Dorsolateral prefrontal cortex (tissue), 122 donors: ENCODE measurements at places on chromosomes 1 and 21.

GRCh38 chr1:29210278-29211085 lies 20.3 kb downstream of the MECR start:
- no peak for DNase-seq

- no peak for DNase-seq
These were observed 180.3 kb upstream of the ZC3H12A start for GRCh38 chr1:37294096-37294495.

GRCh38 chr1:200738949-200739651 lies 407 bp downstream of the CAMSAP2 start:
- peak; percentile 80 for DNase-seq

- DNase-seq = no peak
These were observed 284.4 kb upstream of the C1orf105 start for GRCh38 chr1:172135978-172136610.

GRCh38 chr1:174654560-174654959 lies 206.8 kb downstream of the GPR52 start:
- DNase-seq = no peak

DNA sequence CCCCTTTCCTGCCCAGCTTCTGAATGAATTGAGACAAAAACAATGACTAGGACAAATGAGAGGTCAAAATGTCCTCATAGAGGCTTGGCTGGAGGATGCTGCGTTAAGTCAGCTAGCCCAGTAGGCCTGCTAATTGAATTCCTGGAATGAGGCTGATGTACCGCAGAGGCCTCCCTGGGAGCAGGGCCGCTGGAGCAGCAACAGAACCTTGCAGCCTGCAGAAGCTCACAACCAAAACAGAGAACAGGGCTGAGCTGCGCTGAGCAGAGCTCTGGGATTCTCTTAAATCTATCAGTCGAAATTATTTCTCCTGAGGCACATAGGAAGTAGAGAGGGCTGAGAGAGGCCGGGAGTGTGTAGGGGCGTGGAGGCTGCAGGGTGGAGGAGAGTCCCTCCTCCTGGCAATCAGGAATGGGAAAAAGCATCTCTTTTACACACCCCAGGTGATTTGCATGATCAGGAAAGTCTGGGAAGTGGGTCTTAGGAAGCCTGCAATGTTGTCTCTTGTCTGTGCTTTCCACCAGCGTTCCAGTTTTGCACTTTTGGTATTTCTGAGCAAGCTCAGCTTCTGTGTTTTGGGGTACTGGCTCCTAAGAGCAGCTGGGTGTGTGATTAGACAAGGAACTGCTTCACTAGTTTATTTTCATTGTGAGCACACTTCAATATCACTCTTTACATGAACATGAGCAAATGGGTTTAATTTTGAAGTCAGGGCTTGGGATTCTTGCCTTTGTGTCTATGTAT lies 66.5 kb downstream of the RYR2 start:
- DNase-seq = peak; percentile 47

DNA sequence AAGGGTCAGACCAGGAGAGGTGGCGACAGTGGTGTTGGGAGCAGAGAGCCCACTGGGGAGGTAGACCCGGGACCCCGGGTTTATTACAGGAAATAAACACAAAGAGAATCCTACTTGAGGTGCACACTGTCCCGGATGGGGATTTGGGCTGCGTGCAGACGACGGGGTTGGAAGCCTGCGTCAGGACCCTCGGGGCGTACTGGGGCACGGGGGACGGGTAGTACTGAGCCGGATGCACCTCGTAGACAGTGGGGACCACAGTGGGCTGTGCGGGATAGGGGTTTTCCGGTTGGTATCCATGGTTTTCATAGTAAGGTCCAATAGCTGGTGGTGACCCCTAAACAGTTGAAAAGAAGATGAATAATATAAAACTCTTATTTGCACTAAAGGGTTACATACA lies 13.7 kb downstream of the TMPRSS2 start:
- no peak for DNase-seq

DNA sequence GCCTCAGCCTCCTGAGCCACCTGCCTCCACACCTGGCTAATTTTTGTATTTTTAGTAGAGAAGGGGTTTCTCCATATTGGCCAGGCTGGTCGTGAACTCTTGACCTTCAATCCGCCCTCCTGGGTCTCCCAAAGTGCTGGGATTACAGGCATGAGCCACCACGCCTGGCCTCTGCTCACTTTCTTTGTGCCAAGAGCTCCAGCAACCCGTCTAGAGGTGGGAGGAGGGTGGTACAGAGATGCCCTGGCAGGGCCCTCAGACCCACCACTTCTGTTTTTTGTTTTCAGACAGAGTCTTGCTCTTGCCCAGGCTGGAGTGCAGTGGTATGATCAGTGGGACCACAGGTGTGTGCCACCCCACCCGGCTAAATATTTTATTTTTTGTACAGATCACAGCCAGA lies 6.9 kb upstream of the SYNC start:
- DNase-seq = no peak

GRCh38 chr1:27522432-27523336 lies 32.7 kb upstream of the WASF2 start:
- DNase-seq = peak; percentile 75

GRCh38 chr1:14919289-14919688 lies 234.3 kb upstream of the TMEM51 start:
- no peak for DNase-seq

GRCh38 chr1:230140221-230141020 lies 73.4 kb downstream of the GALNT2 start:
- DNase-seq = no peak

GRCh38 chr1:200090252-200091159 lies 63.0 kb downstream of the NR5A2 start:
- DNase-seq = no peak

DNA sequence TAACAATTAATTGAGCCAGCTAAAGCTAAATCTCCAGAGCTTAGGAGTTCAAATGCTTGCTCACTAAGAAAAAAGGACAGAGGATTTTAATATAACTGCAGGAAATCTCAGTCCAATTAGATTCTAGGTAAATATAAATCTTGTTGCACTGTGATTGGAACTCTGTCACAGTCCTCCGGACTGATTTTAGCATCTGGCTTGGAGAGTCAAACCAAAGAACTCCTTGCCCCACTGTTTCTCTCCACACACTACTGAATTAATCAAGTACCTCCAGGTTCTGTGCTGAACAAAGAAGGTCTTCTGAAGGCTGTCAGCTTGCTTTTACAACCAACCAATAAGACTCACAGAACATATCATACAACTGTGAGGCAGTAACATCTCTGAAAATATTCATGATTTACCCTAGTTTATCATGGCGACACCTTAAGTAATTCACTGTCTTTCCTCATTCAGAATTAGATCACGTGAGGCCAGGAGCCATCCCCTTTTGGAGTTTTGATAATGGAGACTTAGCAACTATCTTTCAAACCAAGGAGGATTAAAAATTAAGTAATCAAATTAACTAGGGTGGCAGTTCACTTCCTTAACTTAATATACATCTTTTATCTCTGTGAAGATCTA lies 176.0 kb downstream of the RERE start:
- DNase-seq = no peak

DNA sequence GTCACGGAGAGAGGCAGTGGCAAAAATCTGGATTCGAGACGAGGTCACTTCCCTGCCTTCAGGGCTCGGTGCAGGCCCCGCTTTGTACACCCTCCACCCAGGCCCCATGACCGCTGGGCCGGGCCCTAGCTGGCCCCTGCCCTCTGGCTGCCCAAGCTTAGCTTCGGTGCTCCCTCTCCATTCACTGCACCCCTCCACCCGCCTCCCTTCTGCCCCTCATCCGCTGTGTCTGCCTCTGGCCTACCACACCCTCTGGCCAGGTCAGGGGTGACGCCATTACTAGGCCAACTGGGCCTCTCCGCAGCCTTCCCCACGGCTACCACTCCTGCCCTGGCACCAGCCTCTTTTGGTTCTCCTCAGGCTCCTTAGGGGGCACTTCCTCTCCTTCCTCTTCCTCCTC lies 528 bp upstream of the CD164L2 start:
- DNase-seq = no peak

GRCh38 chr1:108114033-108114599 lies 86.0 kb downstream of the SLC25A24 start:
- DNase-seq = no peak

- DNase-seq = no peak
These were observed 476.0 kb upstream of the CAMK1G start for GRCh38 chr1:209107535-209107934.

DNA sequence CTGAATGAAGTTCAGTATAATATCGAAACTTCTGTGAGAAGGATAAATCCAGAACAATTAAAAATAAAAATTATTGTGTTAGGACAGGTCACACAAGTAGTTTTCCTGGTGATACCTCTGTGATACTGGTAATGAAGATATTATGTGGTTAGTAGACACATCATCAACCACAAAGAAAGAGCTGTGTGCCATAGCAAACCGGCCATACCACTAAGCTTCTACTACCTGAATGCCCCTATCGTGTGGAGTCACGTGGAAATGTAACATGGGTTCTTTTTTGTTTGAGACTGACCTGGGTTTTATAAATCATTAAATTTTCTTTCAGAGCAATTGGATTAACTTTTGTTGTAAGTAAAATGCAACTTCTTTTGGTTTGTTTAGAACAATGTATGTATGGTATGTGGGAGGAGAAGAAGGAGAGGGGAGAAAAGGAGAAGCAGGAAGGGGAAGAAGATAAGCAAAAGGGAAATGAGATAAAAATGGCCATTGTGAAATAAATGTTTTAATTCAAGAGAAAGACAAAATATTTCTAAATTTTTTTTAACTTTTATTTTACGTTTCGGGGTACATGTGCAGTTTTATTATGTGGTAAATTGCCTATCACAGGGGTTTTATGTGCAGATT lies 58.2 kb upstream of the LRRC8B start:
- no peak for DNase-seq

DNA sequence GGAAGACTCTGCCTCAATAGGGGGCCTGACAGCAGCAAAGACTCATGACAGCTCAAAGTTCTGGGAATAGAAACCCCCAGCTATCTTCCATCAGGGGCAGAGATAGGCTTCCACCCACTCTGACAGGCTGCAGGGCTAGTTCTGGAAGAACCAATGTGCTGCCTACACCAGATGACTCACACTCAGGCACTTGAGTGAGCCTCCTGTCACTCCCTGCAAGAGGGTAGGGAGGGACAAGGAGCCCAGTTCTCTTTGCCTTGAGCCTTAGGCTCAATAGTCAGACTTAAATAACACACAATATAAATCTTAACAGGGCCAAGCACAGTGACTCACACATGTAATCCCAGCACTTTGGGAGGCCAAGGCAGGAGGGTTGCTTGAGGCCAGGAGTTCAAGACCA lies 386.4 kb downstream of the HHAT start:
- peak; percentile 59 for DNase-seq

DNA sequence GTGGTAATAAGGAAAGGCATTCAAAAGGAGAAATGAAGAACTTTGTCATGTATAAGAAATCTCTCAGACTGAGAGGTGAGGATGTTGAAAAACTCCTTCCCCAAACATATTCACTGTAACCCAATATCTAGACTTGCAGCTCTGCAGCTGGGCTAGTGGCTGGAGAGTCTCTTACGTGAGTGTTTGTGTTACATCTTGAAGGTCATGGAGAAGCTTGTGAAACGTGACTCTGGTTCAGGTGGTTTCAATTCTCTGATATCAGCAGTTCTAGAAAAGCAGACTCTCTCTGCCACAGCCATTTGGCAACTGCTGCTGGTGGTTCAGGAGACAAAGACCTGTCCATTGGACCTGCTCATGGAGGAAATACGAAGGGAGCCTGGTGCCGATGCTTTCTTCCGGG lies 55.0 kb upstream of the EPHA8 start:
- no peak for DNase-seq

GRCh38 chr1:164310166-164310565 lies 248.8 kb upstream of the PBX1 start:
- DNase-seq = no peak

- DNase-seq = no peak
These were observed 154.5 kb upstream of the PKN2 start for GRCh38 chr1:88529581-88529980.

GRCh38 chr1:225824533-225824941 lies 14.6 kb downstream of the EPHX1 start:
- no peak for DNase-seq

- DNase-seq = no peak
These were observed 32.0 kb upstream of the PRDX6 start for GRCh38 chr1:173445164-173445563.

GRCh38 chr1:115251340-115251748 lies 86.7 kb downstream of the NGF start:
- no peak for DNase-seq

- DNase-seq = peak; percentile 94
These were observed at the start of gene AGTRAP for GRCh38 chr1:11735854-11736745. AGTRAP (plus strand) TSS chr1:11736136; CDS start chr1:11736209, 73 bp downstream.

GRCh38 chr21:35511696-35512162 lies 462.6 kb upstream of the RUNX1 start:
- DNase-seq = no peak

- DNase-seq = no peak
These were observed 159.5 kb downstream of the ETS2 start for GRCh38 chr21:38965241-38965640.

DNA sequence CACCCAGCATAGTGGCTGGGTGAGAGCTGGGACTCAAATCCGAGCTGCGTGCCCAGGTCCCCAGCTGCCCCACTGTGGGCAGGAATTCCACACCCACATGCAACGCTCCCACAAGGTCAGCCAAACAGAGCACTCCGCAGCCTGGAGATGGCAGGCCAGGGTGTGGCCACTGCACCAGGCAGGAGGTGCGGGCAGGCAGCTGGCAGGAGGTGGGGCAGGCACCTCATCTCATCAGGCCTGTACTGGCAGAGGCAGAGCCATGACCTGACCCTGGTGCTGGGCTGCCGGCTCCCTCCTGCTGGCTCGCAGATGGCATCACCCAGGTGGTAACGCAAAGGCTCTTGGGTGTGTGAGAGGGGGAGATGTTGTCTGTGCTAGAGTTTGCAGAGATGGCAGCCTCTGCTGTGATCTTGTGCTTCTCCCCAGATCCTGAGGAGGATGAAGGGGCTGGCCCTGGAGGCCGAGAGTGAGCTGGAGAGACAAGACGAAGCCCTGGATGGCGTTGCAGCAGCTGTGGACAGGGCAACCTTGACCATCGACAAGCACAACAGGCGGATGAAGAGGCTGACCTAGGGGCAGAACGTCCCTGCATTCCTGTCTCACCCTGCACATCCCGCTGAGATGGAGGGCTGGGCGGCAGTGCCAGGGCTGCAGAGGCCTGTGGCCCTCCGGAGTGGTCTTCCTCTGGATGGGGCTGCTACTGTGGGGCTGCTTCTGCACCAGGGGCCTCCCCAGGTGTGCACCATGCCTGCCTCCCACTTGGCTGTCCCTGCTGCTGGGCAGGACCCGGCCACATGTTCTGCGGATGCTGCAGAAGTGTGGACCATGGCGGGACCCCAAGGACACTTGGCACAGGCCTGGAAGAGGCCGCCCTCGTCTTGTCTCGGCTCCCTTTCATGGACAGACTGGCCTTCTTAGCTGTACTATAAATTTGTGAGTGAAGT lies 35.1 kb upstream of the PRSS38 start:
- peak; percentile 14 for DNase-seq

DNA sequence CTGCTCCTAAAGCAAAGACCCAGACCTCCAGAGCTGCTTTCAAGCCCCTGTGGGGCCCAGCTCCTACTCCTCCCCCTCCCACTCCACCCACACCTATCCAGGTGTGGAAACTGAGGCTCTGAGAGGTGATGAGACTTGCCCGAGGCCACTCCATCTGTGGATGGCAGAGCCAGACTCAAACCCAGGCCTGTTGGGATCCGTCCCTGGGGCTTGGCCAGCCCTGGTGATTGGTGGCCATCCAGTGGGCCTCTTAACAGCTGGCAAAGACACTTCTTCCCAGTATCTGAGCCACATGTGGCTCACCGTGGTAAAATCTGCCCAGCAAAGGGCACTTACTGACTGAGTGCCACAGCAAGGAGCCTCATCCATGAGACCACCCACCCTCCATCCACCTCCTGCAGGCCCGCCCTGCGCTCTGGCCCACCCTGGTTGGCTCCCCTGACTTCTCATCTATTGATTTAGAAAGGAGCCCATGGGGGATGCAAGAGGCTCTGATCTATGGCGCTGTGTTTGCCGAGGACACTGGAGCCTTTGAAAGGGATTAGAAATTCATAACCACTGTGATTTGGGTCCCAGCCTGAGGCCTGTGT lies 398.5 kb downstream of the PTPRU start:
- no peak for DNase-seq
